ENCODE measurements at places on chromosomes 6 and 20. TPM values are rescaled to one million over a fixed set of nuclear protein-coding genes. Genes with fewer than 3 reads are reported as not detected.

SYTL3 gene
- total RNA-seq = 11.7 TPM

SIRPB2 gene
- not detected for total RNA-seq

DNA sequence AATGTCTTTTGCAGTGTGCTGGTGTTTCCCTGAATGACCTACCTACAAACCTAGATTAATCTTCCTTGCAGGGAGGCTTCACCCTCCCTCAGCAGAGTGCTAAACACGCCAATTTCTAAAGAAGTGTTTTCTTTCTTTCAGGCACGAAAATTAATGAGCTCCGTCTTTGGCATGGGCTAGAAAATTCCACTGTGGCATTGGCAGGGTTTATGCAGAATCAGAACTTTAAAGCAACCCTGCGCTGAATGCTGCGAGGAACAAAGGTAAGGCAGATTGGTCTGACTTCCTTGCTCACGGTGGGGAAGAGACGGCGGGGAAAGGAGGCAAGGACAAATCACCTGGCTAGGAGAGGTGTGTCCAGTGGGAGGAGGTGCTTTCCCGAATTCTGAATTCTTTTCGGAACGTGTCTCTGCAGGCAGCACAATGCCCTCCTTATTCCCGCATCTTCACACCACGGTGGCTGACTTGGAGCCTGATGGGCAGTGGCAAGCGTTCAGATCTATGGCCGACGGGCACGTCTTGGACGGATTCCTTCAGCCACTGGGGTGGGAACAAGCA, 6.2 kb upstream of the BANF2 start:
- no peak overlapping the region for H3K27ac ChIP-seq
- H3K4me1 ChIP-seq = no peaks in the 10 kb centered on the region
- no peak overlapping the region for H3K4me3 ChIP-seq
- peak; percentile 31 for DNase-seq
- no peaks in the 10 kb centered on the region for H3K36me3 ChIP-seq
- no peaks in the 10 kb centered on the region for H3K27me3 ChIP-seq

DNA sequence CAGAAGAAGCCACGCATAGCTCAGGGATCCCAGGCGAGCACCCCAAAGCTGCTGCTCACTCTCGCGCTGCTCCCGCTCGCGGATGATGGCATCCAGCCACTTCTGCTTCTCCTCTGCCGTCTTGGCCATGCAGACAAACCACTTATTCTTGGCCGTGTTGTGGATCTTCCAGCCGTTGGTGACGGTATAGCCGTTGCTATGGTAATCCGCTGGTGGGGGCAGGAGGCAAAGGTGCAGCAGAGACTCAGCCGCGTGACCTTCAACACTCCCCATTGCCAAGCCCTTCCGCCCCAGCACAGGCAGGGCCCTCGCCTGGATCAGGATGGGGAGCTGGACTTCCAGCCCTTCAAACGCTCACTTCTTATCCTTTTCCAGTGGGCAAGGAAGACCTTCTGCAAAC, 136.9 kb downstream of the PREX1 start:
- no peak overlapping the region for H3K27ac ChIP-seq
- DNase-seq = peak; percentile 64
- H3K4me1 ChIP-seq = no peaks in the 10 kb centered on the region
- H3K27me3 ChIP-seq = no peaks in the 10 kb centered on the region
- no peaks in the 10 kb centered on the region for H3K36me3 ChIP-seq

GRCh38 chr6:39906318-39906761, 27.9 kb downstream of the MOCS1 start:
- H3K27ac ChIP-seq = no peak overlapping the region
- H3K4me3 ChIP-seq = no peak overlapping the region
- no peaks in the 10 kb centered on the region for H3K4me1 ChIP-seq
- DNase-seq = no peak

GRCh38 chr6:22888163-22888752, 318.9 kb downstream of the HDGFL1 start:
- H3K27me3 ChIP-seq = no peaks in the 10 kb centered on the region
- no peaks in the 10 kb centered on the region for H3K36me3 ChIP-seq
- no peak for DNase-seq
- H3K27ac ChIP-seq = no peak overlapping the region
- H3K4me3 ChIP-seq = no peak overlapping the region

- H3K4me1 ChIP-seq = peaks cover 8% of the 10 kb centered on the region
- H3K27me3 ChIP-seq = peaks cover 50% of the 10 kb centered on the region
- no peak overlapping the region for H3K27ac ChIP-seq
- no peak overlapping the region for H3K4me3 ChIP-seq
These were observed 3.7 kb downstream of the POU3F2 start for GRCh38 chr6:98838032-98838431.

GRCh38 chr6:152267967-152268845, 369.0 kb downstream of the SYNE1 start:
- DNase-seq = no peak
- H3K4me3 ChIP-seq = no peak overlapping the region
- no peaks in the 10 kb centered on the region for H3K27me3 ChIP-seq
- no peaks in the 10 kb centered on the region for H3K36me3 ChIP-seq
- H3K4me1 ChIP-seq = no peaks in the 10 kb centered on the region

VIP gene
- 22.4 TPM for total RNA-seq

- no peaks in the 10 kb centered on the region for H3K36me3 ChIP-seq
- no peak overlapping the region for H3K4me3 ChIP-seq
- no peaks in the 10 kb centered on the region for H3K27me3 ChIP-seq
These were observed 143.7 kb upstream of the PTPN1 start for GRCh38 chr20:50366270-50367103.

- DNase-seq = no peak
- no peaks in the 10 kb centered on the region for H3K36me3 ChIP-seq
- no peak overlapping the region for H3K27ac ChIP-seq
These were observed 4.5 kb upstream of the NKAIN4 start for GRCh38 chr20:63258781-63259180.

CDC25B gene
- total RNA-seq = 14.2 TPM

SLC35D3 gene
- total RNA-seq = 0.47 TPM

LAMA2 gene
- total RNA-seq = 47.5 TPM

GRCh38 chr6:139743664-139744437, 369.4 kb upstream of the CITED2 start:
- no peak overlapping the region for H3K27ac ChIP-seq
- no peaks in the 10 kb centered on the region for H3K36me3 ChIP-seq
- H3K4me1 ChIP-seq = no peaks in the 10 kb centered on the region
- no peak overlapping the region for H3K4me3 ChIP-seq
- DNase-seq = no peak
- H3K27me3 ChIP-seq = no peaks in the 10 kb centered on the region

EFHC1 gene
- 24.9 TPM for total RNA-seq

PAX1 gene
- total RNA-seq = not detected

APOM gene
- total RNA-seq = 34.9 TPM

OPN5 gene
- total RNA-seq = not detected

GRCh38 chr6:25537349-25538018, 114.5 kb upstream of the SCGN start:
- no peak overlapping the region for H3K27ac ChIP-seq
- H3K36me3 ChIP-seq = peaks cover 23% of the 10 kb centered on the region
- H3K4me3 ChIP-seq = no peak overlapping the region

TNXB gene
- 153 TPM for total RNA-seq

- no peak overlapping the region for H3K27ac ChIP-seq
- H3K4me3 ChIP-seq = no peak overlapping the region
- H3K27me3 ChIP-seq = no peaks in the 10 kb centered on the region
- H3K4me1 ChIP-seq = no peaks in the 10 kb centered on the region
- H3K36me3 ChIP-seq = no peaks in the 10 kb centered on the region
These were observed 185.9 kb downstream of the UST start for GRCh38 chr6:148932731-148933130.

ADAM33 gene
- 175 TPM for total RNA-seq

GRCh38 chr6:44678252-44678935, 290.9 kb downstream of the CDC5L start:
- DNase-seq = no peak
- H3K4me1 ChIP-seq = no peaks in the 10 kb centered on the region
- H3K27me3 ChIP-seq = no peaks in the 10 kb centered on the region
- H3K4me3 ChIP-seq = no peak overlapping the region

IMPG1 gene
- total RNA-seq = not detected

- H3K4me1 ChIP-seq = no peaks in the 10 kb centered on the region
- H3K36me3 ChIP-seq = no peaks in the 10 kb centered on the region
- H3K4me3 ChIP-seq = no peak overlapping the region
- H3K27ac ChIP-seq = no peak overlapping the region
- no peak for DNase-seq
These were observed 706 bp downstream of the TFAP2D start for GRCh38 chr6:50713977-50714486.

MUC21 gene
- total RNA-seq = not detected

DNA sequence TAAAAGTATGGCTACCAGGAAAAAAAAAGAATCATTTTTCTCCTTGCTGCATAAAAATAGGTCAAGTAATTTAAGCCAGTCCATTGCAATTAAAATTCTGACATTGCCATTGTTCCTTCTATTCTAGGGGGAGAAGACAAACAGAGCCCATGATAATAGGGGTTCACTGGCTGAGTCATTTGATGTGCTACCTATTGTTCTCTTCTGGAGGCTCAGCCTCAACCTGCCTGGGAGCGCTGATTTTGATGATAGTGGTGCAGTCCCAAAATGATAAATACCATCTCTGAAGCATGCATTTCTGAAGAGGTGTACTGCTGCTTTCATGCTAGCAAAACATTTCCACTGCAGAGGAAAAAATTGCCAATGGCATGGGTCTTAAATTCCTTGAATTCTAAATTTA, 5.8 kb downstream of the CITED2 start:
- H3K4me3 ChIP-seq = no peak overlapping the region
- no peak overlapping the region for H3K27ac ChIP-seq
- no peak for DNase-seq
- no peaks in the 10 kb centered on the region for H3K27me3 ChIP-seq

DNA sequence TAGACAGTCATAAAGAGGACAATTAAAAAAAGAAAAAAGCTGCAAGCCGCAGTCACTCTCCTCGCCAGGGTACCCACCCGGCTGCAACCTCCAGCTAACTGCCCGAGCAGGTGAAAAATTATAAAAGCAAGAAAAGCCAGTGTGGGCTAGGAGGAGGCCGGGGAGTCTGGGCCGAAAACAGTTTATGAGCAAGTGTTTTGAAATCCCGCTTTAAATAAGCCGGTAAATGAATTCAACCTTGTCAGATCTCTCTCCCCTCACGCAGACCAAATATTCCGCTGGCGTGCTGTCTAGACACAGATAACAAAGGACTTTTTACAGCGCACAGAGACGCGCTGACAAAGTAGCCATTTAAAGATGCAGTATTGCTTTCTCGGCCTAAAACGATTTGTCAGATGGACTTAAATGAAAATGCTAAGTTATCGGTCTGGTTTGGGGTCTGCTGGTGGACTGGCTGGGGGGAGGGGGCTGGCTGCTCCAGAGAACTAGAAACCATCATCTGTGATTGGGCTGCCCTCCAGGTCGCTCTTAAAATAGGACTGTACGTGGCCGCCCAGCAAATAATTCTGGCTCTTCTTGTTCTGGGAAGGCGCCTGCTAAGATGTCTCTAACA, 24.6 kb downstream of the PMEPA1 start:
- no peaks in the 10 kb centered on the region for H3K4me1 ChIP-seq
- no peaks in the 10 kb centered on the region for H3K36me3 ChIP-seq
- H3K27ac ChIP-seq = peak overlapping the region; percentile 33
- no peak for DNase-seq

GRCh38 chr6:139112561-139112960, 22.3 kb upstream of the HECA start:
- H3K27me3 ChIP-seq = no peaks in the 10 kb centered on the region
- H3K36me3 ChIP-seq = no peaks in the 10 kb centered on the region
- peak overlapping the region; percentile 44 for H3K27ac ChIP-seq
- H3K4me3 ChIP-seq = no peak overlapping the region
- no peak for DNase-seq

GRCh38 chr6:16204653-16205376, 33.6 kb upstream of the GMPR start:
- H3K4me1 ChIP-seq = peaks cover 17% of the 10 kb centered on the region
- no peak for DNase-seq
- peak overlapping the region; percentile 14 for H3K27ac ChIP-seq

DNA sequence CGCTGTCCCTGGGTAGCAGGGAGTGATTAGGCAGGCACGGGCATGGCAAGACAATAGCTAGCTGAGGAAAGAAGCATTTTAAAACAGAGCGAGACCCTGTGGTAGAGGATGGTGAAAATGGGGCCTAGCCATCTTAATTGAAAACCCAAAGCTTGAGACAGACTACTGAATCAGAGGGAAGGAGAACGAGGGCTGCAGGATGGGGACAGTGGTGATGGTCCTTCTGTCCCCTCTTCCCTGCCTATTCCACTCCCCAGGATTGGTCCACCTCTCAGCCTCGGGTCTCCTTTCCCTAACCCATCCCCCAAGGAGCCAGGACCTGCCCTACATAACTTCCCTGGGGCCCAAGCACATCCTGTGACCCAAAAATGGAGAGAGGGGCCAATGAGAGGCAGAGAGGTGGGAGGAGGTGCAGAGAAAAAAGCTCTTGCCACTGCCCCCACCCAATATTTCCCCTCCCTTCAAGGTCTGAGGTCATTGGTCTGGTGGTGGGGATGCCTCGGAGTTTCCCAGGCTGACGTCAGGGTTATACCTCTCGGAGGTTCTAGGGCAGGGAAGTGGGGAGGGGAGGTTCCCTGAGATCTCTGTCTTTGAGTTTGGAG, 884 bp upstream of the CUTA start:
- peak overlapping the region; percentile 91 for H3K27ac ChIP-seq
- no peaks in the 10 kb centered on the region for H3K27me3 ChIP-seq
- DNase-seq = no peak
- H3K36me3 ChIP-seq = no peaks in the 10 kb centered on the region
- peaks cover 10% of the 10 kb centered on the region for H3K4me1 ChIP-seq
- H3K4me3 ChIP-seq = peak overlapping the region; percentile 61

GRCh38 chr6:137297887-137298286, 78.7 kb upstream of the IFNGR1 start:
- DNase-seq = no peak
- H3K36me3 ChIP-seq = no peaks in the 10 kb centered on the region
- H3K27ac ChIP-seq = no peak overlapping the region
- H3K4me3 ChIP-seq = no peak overlapping the region
- no peaks in the 10 kb centered on the region for H3K27me3 ChIP-seq
- H3K4me1 ChIP-seq = no peaks in the 10 kb centered on the region

SPACA1 gene
- total RNA-seq = not detected

- H3K4me3 ChIP-seq = no peak overlapping the region
- no peaks in the 10 kb centered on the region for H3K4me1 ChIP-seq
- DNase-seq = no peak
- no peaks in the 10 kb centered on the region for H3K36me3 ChIP-seq
- H3K27ac ChIP-seq = no peak overlapping the region
These were observed 85.0 kb upstream of the SMLR1 start for GRCh38 chr6:130742131-130742681.

DNA sequence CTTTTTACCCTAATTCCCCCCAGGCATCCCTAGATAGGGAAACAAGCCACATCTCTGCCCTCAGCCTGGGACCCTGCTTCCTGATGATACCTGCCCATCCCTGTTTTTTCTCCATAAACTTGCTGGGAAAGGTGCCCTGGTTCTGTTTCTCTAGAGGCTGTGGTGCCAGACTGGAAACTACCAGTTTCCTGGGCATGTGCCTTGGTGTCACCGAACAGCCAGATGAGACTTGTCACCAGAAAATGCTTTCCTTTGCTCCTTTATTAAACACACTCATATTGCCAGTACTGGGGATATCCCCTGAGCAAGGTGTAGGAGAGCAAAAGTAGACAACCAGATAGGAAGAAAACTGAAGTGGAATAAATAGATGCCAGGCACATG, 16.8 kb downstream of the SRSF3 start:
- peaks cover 28% of the 10 kb centered on the region for H3K36me3 ChIP-seq
- no peaks in the 10 kb centered on the region for H3K27me3 ChIP-seq
- H3K4me1 ChIP-seq = peaks cover 11% of the 10 kb centered on the region
- peak overlapping the region; percentile 16 for H3K27ac ChIP-seq
- no peak for DNase-seq
